EH (cell line): ENCODE measurements at places on chromosomes 12 and 14.

GRCh38 chr12:132131229-132131628 lies 12.9 kb downstream of the DDX51 start:
- no peak for DNase-seq

- DNase-seq = no peak
Observed at GRCh38 chr12:54682674-54683073, 34.5 kb upstream of the DCD start.

DNA sequence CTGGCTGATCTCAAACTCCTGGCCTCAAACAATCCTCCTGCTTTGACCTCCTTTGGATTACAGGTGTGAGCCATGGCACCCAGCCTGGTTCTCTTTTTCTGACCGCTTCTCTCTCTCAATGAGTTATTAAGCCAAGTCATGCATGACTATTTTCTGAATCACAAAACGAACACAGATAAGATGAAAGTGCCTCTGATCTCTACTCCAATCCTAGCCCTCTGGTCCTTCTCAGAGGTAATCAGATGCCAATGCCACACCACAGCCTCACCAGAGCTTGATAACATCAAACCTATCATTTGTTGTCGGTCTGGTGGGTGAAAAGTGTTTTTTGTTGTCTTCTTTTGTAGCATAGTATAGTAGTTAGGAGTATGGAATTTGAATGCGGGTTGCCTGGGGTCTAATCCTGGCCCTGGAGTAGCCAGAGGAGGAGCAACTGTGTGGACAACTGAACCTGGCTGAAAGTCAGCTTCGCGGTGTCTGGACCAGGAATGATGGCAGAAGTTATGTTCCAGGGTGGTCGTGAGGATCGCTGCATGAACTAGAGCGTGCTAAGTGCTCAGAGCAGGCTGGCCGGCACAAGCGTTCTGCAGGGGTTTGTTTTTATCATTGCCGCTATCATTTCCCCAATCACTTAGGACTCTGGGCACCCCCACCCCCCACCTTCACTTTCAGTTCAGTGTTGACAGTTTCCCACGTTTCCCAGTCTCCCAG lies 77.9 kb downstream of the SPRING1 start:
- peak; percentile 42 for DNase-seq

GRCh38 chr12:3097186-3097804 lies 20.1 kb downstream of the TSPAN9 start:
- DNase-seq = no peak

- DNase-seq = no peak
Observed at GRCh38 chr14:68927956-68928675, 51.0 kb downstream of the ACTN1 start.
